CD8-positive, alpha-beta T cell (primary cell): ENCODE measurements at places on chromosomes 16 and 17.
A peak's percentile ranks its signal among the peaks of the same experiment; 100 is the strongest.

DNA sequence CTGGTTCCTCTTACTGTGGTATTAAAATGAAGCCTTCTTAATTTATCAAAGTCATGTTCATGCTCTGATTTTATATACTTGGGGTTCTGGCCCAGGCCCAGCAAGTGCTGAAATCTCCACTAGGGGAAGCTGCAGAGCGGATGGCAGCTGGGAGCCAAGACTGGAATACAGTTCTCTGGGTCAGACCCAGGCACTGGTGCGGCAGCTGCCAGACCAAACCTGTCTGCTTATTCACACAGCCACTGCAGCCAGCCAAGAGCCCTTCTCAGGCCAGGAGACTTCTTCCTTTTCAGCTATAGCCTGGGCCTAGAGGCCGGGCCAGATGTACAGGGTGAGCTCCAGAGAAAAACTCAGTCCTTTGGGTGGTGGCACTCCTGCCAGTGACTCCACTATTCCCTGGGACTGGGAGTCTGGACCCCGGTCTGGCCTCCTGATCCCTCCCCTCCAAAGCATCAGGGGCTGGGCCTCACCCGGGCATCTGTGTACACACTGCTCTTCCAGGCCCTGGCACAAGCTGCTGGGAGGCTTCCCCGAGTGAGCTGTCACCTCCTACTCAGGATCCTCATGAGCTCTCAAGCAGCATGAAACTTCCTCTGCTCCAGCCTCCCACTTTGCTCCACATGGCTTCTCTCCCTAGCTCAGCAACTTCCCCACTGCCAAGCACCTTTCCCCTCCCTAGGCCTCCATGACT, 24.4 kb downstream of the ATP6V0D1 start:
- no peak for DNase-seq

DNA sequence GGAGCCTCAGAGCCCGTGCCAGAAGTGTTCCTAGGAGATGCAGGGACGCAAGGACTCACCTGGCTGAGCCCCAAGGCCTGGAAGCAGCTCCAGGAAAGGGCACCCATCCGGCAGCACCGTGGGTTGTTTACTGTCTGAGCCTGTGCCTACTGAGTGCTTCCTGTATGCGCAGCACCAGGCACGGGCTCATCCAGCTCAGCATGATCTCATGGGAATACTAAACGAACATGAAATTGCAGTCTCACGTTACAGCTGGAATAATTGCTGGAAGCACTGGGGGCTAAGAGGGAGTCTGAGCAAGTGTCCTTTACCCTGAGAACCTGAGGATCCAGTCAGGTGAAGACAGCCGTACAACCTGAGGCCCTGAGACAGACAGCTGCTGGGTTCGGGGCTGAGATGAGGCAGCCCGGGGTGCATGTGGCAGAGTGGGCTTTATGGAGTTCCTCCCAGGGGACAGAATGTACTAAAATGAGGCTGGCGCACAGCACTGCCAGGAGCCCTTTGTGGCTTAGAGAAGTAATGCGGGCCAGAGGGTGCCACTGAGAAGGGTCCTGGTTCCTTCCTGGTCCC, 5.4 kb downstream of the CTRL start:
- no peak for DNase-seq

DNA sequence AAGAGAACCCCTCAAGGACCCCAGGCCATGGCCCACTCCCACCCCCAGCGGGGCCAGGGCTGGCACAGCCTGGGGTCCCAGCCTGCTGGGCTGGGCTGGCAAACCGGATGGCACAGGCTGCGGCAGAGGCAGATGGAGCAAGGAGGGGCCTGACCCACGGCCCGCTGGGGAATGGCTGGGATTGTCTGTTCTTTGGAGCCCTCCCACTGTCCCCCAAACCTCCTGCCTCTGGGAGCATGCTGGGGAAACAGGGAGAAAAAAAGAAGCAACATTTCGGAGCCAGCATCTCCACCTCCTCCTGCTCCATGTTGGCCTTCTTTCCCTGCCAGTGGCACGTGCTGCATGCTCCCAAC, 37.1 kb upstream of the LHX1 start:
- DNase-seq, result no peak

DNA sequence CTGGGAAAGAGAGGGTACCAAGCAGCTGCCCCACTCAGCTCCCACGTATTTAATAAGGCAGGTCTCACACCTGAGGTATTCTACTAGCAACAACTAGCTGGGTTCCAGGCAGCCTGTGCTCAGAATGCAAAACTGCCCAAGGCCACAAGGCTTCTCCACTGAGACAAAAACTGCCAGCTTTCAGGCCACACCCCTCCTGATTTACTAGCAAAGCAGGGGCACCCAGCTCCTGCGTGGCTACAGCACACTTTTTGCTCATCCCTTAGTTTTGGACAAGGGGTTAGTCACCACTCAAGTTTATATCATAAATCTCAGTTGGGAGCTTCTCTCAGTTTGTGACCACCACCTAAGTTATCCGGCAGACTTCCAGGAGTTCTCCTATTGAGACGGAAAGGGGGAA, 494.6 kb downstream of the CDH11 start:
- DNase-seq, result no peak

DNA sequence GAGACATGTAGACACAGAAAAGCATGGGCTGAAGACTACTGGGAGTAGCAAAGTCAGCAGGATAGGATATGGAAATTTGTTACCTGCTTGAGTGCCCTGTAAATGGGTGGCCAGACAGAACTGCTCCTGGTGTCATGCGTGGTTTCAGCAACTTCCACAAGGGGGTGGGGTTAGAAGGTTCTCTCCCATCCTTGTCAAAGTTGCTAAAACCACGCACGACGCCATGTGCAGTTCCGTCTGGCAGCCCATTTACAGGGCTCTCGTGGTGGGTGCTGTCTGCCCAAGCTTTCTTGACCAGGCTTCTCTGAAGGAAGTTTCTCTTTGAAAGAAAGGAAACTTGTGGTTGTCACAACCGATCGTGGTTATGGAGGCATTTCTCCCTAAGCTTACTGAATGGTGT, 6.9 kb upstream of the DBNDD1 start:
- no peak for DNase-seq

DNA sequence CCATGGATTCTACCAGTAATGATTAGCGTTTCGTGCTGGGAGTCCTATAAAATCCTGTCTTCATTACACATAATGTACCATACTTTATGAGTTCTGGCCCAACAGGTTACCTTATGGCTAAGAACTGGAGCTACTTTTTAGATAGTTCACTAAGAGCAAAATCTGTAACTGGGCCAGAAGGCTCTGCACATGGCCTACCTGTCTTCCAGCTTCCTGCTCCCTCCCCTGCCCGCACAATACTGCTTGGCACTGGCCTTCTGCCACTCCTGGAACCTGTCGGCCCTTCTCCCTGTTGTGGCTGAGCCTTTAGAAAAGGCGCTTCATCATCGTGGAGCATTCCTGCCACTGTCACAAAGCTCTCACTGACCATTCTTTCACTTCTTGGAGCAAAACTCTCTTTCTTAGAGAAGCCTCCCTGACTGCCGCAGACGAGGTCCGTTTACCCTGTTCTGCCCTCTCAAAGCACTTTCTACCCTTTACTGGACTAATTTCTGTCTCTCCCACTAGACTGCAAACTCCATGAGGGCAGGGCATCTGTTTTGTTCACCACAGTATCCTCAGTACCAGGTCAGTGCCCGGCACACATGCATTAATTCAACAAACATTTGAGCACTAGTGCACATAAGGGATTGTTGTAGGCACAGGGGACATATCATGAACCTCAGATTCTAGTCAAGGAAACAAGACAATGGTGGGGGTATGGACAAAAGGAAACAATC, 116.5 kb downstream of the PARN start:
- DNase-seq, result no peak

GRCh38 chr17:35073183-35073790, 9.8 kb upstream of the RFFL start:
- DNase-seq, result no peak

DNA sequence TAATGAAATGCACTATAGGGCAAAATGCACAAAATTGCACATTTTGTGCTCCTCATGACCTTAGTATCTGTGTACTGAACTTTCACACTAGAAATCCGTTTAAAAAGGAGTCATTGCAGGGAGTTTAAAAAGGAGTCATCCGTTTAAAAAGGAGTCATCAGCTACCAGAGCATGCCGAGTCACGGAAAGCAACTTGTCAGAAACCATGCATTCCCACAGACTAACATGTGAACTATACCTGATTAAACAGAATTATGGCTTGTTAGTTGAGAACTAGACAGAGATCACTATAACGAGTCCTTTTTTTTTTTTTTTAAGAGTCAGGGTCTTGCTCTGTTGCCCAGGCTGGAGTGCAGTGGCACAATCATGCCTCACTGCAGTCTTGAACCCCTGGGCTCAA, 35.9 kb downstream of the SLC6A4 start:
- no peak for DNase-seq

DNA sequence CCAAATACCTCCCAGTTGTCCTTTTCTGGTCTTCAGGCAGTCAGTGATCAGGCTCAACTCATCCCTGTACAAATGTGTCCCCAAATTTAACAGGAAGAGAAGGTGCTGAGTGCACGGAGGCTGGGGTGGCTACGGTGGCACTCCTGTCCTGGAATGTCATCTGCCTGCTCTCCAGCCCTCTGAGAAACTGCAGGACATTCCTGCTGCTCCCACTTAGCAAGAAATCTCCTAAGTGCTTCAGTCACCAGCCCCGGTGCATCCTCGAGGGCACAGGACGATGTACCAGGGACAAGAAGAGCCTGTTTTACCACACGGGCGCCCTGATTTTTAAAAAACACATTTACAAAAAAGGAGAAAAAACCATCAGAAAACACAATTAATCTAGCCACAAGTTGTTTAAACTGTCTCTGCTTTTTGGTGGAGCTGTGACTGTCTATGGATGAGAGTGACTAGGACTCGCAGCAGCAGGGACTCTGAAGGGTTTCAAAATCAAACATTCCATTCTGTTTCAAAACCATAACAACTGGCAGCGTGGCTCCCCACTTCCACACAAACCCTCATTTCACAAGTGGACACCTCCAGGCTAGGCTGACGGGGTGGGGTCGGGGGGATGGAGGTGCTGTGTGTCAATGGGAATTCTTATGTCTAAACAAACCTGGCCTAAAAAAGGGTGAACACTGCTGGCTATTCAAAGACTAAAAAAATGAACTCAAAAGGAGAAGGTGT, 65.3 kb upstream of the CNEP1R1 start:
- DNase-seq, result no peak

DNA sequence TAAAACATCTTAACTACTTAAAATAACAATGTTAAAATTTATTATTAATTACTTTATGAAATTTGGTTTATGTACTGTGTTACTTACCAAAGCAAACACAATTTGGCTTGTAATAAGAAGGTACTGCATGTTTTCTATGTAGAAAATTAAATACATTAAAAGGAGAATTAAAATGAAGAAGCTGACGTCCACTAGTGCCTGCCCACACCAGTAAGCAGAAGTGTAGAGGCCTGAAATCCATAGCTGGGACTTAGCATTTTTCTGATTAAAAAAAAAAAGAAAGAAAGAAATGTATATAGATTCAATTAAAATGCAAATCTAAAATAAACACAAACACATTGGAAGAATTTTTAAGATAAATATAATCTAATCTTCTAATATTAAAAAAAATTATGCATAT, 35.8 kb upstream of the ABCA9 start:
- no peak for DNase-seq

- no peak for DNase-seq
Measured at GRCh38 chr17:64779376-64780095, 117.4 kb upstream of the SMURF2 start.

DNA sequence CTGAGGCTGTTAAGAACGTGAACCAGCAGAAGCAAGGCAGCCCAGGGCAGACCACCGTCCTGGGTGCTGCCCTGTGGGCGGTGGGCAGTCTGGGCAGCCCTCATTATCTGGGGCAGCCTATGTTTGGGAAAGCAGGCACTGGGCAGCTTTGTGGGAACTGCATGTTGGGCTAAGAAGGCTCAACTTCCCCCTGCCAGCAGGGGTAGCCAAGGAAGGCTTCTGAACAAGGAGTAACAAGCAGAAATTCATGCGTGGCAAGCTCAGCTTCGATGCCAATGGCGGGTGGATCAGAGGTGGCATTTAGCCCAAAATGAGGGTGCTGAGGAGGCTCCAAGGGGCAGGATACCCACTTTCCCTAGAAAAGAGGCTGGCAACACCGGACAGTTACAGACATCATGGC, 42.7 kb upstream of the METRNL start:
- DNase-seq, result no peak

GRCh38 chr17:78933959-78934568, 8.9 kb upstream of the TIMP2 start:
- no peak for DNase-seq

- no peak for DNase-seq
Measured at GRCh38 chr16:20391045-20391444, 13.5 kb downstream of the PDILT start.

DNA sequence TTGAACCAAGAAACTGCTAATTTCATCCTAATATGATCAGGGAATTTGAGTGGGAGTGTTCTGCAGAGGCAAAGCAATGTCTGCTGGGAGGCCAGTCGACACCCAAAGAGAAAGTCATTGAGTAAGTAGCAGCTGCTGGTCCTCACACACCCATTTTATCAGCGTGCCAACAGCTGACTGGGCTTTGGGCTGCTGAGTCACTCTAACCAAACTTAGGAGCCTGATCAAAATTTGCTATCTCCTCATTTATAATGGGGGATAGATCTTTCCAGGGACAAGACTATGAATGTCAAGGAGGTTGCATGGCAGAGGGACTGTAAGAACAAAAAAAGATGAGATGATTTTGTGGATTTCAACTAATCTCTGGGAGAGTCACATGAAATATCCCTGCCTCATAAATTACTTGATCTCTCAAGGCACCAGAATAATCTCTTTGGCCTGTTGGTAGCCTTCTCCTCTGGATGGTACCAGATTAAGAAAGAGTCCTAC, 32.9 kb downstream of the CPSF4L start:
- no peak for DNase-seq

DNA sequence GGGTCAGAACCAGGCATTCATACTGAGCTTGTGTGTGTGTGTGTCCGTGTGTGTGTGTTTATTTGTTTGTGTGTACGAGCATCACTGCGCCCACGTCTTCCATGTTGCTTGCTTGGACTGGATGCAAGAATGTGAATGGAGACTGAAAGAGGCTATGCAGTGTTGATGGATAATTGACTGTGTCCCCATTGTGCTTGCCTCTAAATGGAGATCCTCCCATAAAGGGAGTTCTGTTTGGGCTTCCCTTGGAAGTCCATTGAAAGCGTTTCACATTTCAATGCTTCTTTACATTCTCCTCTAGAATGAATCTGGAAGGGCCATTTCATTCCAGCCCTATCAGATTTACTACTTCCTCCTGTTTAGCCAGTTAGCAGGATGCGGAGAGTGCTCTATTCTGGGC, 124.0 kb downstream of the GP2 start:
- no peak for DNase-seq

GRCh38 chr16:29807426-29808218, 1.3 kb downstream of the MAZ start:
- DNase-seq, result peak; percentile 75
